ENCODE measurements at places on chromosomes 3 and 15. TPM values are rescaled to one million over a fixed set of nuclear protein-coding genes. Genes with fewer than 3 reads are reported as not detected.

- no peak for ATAC-seq
These were observed 20.6 kb upstream of the FBLN2 start for GRCh38 chr3:13528217-13528867.

DNA sequence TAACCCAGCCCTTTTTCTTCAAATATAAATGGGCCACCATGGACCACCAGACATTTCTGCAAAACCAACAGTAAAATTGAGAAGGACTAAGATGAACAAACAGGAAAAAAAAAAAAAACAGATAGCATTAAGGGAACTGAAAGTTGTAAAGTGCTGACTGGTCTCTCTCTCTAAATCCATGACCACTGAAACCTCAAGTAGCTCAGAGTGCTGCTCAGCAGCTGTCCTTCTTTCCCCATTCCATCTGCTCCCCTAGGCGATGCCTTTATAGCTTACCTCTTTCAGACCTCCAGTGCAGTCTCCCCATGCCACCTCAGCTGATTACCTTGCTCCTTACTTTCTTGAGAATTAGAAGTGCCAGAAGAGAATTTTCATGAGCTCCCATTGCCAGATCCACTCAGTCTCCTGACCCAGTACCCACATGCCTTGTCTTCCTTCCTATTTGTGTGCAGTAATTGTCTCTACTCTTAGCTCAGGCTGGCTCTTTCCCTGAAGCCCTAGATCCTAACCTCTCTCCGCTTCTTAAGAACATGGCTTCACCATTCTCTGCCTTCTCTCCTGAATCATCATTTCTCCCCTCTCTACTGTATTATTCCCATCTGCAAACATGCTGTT is 23.9 kb upstream of the XIRP1 start:
- ATAC-seq, result no peak

DNA sequence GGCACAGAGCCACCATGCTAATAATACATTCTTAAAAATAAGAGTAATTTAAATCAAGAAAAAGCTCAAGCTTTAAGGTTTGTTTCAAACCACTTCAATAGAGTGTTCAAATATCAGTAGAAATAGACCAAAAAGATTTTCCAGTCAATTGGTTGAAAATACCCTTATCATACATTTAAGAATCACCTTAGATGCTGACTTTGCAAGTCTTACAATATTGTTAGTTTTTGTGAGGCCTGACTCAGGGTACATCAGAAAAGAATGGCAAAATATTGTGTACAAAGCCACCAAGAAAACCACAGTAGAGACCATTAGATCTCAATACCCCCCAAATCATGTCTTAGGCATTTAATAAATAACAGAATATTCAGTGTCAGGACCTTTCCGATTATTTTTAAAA is 19.8 kb upstream of the NRG4 start:
- no peak for ATAC-seq

The GHSR gene
- total RNA-seq, result not detected

DNA sequence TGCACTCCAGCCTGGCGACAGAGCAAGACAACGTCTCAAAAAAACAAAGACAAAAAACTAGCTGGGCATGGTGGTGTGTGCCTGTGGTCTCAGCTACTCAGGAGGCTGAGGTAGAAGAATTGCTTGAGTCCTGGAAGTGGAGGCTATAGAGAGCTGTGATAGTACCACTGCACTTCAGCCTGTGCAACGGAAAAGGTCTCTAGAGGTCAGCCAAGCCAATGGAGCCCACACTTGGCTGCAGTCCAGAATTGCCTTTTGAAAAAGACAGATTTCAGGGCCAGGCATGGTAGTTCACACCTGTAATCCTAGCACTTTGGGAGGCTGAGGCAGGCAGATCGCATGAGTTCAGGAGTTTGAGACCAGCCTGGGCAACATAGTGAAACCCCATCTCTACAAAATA is 8.4 kb upstream of the RBPMS2 start:
- no peak for ATAC-seq

The GP5 gene
- 0.08 TPM for total RNA-seq

DNA sequence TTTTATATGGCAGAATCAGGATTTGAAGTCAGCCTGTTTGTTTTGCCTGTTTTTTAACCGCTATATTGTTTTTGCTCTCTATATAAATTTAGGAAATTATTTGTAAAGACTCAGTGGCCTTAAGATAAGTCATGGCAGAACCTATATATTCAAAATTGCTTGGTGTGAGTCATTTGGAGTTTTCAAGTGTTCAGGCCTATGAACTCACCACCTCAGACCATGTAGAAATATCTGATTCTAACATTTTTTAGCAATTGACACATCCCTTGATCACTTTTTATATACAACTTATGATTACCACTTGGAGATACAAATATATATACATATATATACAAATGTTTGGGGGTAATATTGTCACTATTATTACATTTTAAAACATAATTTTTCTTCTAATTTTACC is 95.7 kb downstream of the VGLL3 start:
- ATAC-seq, result no peak

The TBC1D2B gene
- 18.6 TPM for total RNA-seq

The TMEM158 gene
- total RNA-seq, result 3.5 TPM

- ATAC-seq, result no peak
These were observed 386.3 kb upstream of the TMCO5A start for GRCh38 chr15:37548116-37548515.

DNA sequence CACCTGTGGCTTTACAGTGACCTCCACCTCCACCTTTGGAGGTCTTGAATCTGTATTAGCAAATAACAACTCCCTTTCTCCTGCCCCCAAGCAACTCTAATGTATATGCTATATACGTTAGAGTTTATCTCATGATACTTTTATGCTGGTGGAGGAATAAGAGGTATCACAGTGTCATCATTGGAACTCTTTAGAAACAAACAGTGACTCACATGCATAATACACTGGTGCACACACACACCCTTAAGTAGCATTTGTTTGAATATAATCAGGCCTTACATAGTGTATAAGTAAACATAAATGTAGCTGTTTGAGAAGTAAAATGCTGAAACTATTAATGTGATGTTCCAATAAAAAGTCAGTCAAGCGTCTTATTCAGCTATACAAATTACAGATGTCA is 280.2 kb upstream of the C2CD4B start:
- peak; percentile 88 for ATAC-seq

The ST8SIA2 gene
- total RNA-seq, result 0.16 TPM

The GLDN gene
- 0.56 TPM for total RNA-seq

DNA sequence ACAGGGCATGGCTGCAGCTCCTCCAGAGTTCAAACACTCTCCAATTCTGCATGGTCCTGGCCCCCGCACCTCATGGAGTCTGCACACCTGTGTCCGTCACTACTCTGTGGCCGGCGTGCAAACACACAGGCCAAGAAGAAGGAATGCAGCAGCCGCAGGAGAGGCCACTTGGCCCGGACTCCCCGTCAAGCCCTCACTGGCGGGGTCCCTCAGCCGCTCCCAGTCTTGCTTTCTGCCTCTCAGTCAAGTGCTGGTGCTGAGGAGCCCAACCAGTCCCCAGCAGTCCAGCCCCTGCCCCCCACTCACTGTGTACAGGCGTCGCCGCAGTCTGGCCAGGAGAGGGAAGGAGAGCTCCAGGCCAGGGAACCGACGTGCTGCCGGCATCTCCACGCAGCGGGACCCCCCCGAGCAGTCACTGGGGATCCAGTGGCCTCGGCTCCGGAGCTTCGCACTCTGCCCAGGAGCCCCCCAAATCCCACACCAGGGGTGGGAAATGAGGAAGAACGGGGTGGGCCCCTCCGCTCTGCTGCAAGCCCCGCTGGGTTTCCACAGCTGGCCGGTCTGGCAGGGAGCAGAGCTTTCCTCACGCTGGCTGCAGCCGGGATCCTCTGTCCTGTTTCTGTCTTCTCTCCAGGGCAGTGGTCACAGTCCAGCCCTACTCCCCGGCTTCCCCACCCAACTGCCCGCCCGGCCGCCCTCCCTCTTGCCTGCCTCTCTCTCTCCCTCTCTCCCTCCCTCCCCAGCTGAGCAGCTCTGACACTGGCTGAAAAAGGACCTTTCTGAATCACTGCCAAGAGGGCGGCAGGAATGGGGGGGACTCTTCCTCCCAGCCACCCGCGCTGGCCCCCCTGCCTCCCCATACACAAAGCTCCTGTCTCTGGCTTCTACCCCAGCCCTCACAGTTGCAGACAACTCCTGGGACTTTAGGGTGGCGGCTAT is 16.0 kb downstream of the TNK2 start:
- no peak for ATAC-seq

DNA sequence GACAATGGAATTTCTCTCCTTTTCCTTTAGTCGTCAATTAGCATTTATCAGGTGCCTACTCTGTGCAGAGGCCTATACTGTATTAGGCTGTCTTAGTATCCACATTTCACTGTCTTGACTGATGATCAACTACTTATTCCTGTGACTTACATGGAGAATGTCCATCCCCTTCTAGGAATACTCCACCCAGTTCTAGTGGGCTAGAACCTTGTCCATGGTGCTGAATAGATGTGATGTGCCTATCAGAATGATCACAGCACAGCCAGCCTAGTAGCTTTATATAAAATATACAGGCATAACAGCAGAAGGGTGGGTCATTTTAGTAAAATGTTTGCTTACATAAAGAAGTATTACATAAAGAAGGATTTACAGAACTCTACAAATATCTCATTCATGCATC is 621.4 kb downstream of the PDCD6IP start:
- ATAC-seq, result no peak

The ATG7 gene
- 30.0 TPM for total RNA-seq

The USP13 gene
- 3.3 TPM for total RNA-seq

DNA sequence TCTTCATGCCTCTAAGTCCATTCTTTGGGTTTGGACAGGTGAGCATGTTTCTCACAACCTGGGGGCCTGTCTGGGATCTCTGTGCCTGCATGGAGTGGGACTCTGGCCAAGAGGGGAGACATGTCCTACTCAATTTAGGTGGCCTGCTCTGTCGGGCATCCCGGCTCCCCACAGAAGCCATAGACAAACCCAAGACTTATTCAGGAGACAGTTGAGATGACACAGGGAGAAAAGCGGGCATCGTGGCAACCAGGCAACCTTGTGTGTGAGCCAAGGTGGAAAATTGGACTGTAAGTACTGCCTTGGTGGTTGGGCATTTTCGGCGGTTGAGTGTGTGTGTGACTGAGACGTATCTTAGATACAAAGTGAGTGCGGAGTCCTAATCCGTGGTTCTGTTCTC is 40.5 kb downstream of the PPCDC start:
- ATAC-seq, result no peak

GRCh38 chr3:44950275-44950734 is 25.7 kb downstream of the ZDHHC3 start:
- ATAC-seq, result no peak

GRCh38 chr3:171741377-171741776 is 68.9 kb downstream of the PLD1 start:
- ATAC-seq, result no peak

GRCh38 chr15:85568261-85568808 is 187.9 kb downstream of the AKAP13 start:
- ATAC-seq, result no peak

DNA sequence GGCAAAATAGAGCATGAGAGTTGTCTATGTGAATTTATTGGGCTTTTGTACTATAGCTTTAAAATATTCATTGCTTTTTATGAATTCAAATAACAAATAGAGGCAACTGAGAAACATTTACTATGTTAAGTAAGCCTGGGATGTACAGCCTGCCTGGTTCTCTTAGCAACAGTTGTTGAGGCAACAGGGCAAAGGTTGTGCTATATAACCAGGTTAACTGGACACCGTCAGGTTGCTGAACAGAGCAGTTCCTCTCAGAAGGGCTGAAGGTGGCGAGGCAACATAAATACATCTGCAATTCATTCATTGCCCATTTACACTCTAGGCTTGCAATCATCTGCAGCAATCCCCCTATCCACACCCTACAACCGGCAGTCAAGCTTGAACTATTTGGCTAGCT is 78.2 kb downstream of the GTF2E1 start:
- no peak for ATAC-seq

- ATAC-seq, result peak; percentile 76
These were observed 8.3 kb downstream of the ANKRD63 start for GRCh38 chr15:40274350-40275274.

DNA sequence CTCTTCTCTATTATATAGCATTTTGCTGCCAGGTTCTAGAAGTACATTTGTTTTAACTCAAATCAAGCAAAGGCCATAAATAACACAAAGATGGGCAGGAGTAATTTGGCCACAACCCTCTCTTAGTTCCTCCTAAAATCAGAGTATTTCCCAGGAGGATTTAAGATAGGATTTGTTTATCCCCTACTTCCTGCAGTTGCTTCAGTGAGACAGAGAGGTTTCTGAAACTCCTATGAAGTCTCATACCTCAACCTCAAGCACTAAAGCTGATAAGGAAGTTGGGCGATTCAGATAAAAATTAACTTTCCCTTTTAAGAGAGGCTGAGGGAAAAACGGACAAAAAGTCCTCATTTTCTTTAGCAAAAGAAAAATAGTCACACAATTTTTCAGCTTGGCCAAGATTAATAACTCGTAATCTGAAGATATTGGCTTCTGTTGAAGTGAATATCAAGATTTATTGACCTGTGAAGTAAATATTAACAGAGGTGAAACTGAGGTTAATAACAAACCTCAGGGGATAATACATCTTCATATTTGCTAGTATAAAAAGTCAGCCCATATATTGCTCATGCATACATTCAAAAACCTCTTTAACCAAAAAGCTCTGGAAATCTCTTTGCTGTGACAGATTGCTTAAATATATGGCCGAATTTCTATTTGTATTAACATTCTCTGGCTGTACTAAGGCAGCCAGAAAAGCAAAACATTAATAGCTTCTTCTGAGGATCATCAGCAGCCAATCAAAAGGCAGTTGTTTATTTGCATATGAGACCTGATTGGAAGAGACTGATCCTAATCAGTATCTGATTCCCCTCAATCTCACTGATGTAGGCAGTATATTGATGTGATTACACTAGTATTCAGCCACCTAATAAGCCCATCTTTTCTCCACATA is 90.6 kb upstream of the GADL1 start:
- no peak for ATAC-seq

DNA sequence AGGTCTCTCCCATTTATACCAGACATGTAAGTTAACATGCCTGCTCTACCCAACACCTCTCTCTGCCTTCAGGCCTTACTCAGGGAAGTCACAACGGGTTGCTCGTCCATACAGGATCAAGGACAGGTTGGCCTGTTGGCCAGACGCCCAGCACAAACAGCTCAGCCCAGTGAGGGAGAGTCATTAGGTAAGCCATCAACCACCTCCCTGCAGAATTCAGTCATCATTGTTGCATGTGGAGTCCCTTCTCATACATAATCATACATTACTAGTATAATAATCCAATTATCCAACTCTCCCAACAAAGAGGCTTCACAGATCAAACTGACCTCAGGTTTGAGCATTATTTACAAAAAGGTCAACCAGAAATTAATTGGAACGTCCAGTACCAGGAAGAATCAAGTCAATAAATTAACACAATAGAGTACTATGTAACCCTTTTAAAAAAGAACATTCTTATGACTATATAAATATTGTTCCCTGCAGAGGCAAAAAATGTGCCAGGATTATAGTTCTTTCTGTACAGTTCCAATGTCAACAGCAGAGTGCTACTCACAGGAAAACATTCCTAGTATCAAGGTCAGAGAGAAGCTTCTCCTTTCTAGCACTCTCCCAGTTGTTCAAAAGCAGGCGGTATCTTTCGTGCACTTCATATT is 33.2 kb downstream of the HOMER2 start:
- ATAC-seq, result peak; percentile 96

GRCh38 chr15:68638953-68639515 is 60.2 kb downstream of the CORO2B start:
- no peak for ATAC-seq

Measured in esophagus mucosa (tissue), 1 donor.